T-helper 1 cell (primary cell): ENCODE measurements at places on chromosomes 1 and 21.

DNA sequence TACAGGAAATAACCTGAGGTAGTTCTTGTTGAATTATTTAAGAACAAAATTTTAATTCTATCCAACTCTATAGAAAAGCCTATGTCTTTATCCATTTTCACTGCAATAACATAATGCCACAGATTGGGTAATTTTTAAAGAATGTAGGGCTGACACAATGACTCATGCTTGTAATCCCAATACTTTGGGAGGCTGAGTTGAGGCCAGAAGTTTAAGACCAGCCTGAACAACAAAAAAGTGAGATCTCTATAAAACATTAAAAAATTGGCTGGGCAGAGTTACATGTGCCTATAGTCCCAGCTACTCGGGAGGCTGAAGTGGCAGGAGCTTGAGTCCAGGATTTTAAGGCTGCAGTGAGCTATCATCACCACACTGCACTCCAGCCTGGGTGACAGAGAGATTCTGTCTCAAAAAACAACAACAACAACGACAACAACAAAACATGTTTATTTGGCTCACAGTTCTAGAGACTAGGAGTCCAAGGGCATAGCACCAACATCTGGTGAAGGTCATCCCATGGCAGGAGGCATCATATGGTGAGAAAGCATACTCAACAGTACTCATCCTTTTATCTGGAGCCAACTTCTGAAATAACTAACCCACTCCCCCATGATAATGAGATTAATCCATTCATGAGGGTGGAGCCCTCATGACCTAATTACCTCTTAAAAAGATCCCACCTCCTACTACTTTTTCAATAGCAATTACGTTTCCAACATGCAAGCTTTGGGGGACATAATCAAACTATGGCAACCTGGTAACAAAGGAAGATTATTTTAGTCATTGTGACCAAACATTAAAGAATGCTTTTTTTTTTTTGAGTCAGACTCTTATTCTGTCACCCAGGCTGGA, 59.6 kb downstream of the ABL2 start:
- no peak for DNase-seq

GRCh38 chr1:47478090-47478489, 40.2 kb downstream of the FOXD2 start:
- no peak for DNase-seq

DNA sequence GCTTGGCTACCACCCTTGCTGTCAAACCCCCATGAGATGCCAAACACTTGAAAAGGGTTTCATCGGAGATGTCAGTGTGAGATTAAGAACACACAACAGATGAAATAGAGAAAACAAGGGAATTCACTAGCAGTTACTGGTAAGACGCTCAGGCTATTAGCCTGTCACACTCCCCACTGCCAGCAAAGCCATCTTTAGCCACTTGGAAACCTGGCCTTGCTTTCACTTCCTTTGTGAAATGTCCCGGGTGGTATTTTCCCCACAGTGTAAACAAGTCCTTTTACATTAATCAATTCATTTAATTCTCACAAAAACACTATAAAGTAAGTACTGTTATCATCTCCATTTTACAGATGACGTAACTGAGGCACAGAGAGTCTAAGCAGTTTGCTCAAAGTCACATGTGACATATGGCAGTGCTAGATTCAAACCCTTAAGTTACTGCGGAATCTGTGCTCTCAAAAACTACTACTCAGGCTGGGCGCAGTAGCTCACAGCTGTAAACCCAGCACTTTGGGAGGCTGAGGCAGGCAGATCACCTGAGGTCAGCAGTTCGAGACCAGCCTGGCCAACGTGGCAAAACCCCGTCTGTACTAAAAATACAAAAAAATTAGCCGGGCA, 32.7 kb upstream of the KHDRBS1 start:
- no peak for DNase-seq

DNA sequence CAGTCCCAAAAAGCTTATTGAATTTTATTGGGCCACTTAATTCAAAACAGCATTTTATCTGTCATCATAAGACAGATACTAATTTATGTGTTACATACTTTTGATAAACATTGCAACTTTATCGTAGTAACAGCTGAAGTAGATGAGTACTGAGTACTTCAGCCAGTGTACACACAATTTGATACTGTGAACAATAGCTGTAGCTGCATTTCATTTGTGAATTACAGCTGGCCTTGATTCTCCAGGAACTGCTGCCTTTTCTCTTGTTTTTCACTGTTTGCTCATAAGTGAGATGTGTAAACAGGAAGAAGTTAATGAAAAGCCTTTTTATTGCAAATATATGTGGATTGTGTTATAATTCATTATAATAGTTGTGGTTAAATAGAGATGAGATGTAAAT, 10.2 kb downstream of the UAP1 start:
- no peak for DNase-seq

DNA sequence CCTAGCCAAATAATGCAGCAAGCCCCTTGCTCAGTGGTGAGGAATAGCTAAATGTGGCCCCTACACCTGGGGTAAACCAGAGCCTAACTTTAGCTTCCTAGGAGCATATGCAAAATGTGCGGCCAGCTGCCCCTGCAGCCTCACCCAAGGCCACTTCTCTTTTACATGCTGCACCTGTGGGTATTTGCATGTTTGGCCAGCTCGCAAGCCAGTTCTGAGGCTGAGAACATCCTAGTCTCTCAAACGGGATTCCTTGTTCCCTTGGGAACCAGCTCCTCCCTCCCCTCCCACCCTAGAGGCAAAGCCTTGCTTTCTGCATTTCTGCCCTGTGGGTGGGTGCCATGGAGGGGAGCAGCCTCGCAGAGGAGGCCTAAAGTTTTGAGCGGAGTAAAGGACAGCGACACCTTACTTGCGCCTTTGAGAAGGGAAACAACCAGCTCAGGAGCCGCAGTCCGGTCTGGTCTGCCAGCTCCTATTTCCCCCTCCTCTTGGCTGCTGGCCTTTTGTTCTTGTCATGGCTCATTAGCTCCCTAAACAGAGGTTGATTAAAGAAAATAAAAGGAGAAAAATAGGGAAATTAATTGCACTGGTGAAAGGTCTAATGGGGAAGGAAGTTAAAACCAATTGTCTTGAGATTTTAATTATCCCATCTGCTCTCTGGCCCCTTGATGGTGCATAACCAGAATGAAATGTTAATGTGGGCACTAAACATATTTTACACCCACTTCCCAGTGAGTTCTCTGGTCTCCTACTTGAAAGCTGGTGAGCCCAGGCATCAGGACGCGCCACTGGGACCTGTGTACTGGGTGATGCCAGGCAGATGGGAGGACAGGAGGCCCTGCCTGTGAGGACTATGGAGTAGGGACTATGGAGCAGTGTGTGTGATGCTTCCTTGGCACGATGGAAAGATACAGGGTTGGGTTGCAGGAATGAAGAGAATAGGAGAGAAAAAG, 68.7 kb downstream of the TEX35 start:
- DNase-seq, result no peak

- DNase-seq, result peak; percentile 13
Measured at GRCh38 chr1:246569248-246570238, 3.3 kb downstream of the CNST start.

GRCh38 chr1:44418022-44418673, 13.1 kb downstream of the RNF220 start:
- DNase-seq, result no peak

GRCh38 chr1:220877377-220878095, 1.7 kb upstream of the HLX start:
- DNase-seq, result no peak

DNA sequence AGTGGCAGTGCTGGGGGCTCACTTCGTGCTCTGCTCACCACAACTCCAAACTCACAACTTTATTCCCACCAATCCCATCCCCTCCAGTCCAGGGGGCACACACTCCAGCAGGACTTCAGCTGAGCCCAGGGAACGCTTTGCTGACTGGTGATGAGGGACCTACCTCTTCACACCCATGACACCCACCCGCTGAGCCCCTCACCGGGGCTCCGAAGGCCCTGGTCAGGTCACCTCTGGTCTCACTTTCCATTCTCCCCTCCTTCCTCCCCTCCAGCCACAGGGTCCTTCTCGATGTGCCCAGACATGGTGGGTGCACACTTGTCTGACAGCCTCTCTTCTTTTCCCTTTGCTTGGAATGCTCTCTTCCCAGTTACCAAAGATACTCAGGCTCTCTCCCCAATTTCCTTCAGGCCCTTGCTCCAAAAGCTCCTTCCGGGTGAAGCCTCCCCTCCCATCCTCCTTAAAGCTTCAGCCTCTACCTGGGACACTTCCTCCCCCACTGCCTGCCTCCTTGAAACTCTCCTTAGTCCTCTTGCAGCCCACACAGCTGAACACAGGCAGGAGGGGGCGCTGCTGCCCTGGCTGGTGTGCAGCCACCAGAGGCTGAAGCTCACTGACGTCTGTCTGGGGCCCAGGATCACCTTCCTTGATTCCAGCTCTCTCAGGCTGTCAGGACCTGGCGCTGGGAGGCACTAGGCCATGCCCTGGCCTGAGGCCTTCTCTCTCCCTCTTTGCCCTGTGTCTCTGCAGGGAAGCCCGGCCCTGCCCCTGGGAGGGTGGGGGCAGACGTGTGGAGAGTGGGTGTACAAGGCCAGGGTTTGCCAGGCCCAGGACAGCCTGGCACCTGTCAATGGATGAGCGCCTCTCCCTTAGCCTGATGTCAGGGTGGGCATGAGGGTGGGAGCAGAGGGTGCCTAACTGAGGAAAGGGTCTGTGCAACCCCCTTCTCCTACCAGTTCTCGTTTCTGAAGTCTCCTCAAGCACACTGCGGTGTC, 1.6 kb downstream of the KCNE1 start:
- peak; percentile 43 for DNase-seq

DNA sequence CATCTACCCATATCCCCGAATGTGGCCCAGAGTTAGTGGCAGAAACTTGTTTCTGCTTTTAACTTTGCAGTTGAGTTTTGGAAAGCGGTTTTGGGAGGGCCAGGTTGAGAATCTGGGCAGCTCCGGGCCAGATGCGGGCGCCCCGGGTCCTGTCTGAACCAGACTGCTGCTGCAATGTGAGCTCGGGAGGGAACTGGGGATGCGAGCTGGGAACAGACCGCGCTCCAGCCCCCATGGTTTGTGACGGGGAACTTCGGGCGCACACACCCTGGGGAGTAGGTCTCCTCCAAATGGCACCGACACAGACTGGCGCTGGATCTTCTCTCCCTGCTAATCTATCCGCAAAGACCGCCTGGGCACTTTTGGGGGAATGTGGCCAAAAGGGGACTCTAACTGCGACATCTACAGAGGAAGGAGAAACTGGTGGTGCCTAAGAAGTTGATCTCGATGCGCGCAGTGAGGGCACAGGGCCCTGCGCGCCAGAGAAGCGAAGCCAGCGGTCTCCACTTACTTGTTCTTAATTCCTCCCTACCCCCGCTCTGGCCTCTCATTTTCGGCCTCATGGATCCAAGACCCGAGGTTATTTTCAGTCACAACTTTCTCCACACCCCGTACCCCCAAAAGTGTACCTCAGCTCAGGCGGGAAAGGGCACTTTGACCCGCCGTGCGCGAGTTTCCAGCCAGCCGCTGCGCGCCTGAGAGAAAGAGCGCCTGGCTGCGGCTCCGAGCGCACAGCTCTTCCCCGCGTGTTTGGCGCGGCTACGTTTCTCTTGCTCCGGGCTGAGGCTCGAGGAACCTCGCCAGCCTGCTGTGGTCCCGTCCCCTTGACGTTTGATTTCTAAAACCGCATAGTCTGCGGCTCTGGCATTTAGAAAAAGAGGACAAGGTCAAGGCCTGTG, 411.0 kb upstream of the ESRRG start:
- DNase-seq, result no peak

DNA sequence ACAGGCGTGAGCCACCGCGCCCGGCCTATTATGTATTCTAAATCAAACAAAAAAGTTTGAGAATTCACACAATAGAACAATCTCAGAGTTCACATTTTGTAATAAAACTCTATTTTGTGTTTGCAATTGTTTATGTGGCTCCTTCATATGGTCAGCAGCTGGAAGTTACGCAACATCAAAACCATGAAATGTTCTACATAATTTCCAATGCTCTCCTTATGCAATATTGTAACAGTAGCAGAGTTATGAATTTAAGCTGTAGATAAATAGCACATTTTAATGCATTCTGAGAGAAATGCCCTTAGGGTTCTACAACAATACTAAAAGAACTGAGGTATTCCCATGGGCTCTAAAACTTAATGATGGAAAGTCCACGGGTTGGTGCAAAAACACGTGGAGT, 62.3 kb upstream of the COL11A1 start:
- DNase-seq, result no peak

GRCh38 chr1:37682334-37682987, 9.9 kb upstream of the CDCA8 start:
- peak; percentile 79 for DNase-seq

DNA sequence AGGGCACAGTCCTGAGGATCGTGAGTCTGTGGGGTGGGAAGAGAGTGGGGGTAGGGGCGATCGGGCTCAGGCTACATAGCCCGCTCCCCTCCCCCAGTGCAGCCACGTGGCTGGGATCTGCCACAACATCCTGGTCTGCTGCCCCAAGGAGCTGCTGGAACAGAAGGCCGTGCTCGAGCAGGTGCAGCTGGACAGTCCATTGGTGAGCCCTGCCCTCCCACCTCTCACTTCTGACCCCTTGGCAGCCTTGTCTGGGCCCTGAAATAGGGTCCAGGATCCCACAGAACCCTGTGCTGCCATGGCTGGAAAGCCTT, 5.0 kb downstream of the CNKSR1 start:
- no peak for DNase-seq

DNA sequence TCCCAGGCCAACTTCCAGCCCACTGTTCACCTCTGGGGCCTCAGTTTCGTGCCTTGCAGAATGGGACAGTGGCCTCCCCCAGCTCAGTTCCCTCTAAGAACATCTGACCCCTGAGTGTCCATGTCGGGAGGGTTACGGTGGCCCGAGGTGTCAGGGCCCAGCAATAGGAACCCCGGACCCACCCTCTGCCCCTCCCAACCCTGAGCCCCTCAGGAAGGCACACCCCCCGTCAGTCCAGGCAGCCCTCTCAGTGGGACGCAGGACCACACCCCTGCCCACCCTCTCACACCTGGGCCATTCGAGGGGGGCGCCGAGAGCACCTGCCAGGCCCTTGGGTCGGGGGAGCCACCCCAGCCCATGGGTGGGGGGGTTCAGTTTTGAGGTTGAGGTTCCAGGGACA, 447 bp downstream of the TTC34 start:
- no peak for DNase-seq

DNA sequence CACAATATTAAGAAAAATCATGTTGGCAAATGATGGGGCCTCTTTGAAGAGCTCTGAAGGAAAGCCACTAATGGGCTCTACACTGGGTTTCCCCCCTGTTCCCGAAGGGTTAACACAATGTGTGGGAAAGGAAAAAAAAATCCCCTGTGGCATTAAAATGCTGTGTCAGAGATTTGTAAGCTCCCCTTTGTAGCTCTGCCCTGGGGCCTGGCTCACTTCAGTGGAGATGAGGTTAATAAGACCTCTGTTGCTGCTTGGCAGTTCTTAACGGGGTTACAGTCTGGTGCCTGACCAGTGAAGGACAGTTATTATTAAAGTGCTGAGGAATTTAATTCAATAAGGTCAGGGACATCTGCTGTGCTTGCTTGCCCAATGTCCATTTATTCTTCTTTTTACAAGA, 129.7 kb upstream of the UBE2U start:
- no peak for DNase-seq

DNA sequence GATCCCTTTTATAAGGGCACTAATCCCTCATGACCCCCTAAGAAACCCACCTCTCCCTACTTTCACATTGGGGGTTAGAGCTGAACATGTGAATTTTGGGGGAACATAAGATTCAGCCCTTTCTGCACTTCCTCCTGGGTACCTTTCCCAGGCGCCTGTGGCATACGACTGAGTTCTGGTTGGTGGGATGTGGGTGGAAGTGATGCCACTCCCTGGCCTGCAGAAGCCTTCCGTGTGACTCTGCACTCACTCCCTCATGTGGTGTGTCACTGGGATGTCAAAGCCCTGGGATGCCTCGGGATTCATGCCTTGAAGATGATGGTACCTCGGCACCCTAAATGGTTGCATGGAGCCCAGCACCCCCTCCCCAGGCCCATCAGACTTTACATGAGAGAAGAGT, 28.3 kb upstream of the VASH2 start:
- DNase-seq, result no peak

GRCh38 chr1:205764578-205764977, 10.7 kb downstream of the RAB29 start:
- DNase-seq, result no peak
